CD4-positive, CD25-positive, alpha-beta regulatory T cell (primary cell): ENCODE measurements at places on chromosomes 7 and 10.

DNA sequence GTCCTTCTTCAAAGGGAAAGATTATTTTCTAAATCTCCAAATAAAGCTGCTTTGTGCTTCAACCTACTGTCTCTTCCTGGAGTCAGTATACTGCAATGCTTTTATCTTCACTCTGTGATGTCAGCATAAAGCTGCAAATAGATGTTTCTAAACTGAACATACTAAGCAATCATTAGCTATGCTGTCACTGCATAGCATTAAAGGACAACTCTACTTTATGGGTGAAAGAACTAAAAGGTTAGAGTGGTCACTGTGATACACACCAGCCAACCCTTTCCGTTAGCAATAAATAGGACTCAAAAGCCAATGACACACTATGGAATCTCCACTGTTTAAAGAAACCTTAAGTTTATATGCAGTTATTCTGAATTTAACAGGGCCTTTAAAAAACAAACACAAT, 1.8 kb downstream of the CCDC186 start:
- no peak for DNase-seq

GRCh38 chr10:43962346-43963191, 313.9 kb upstream of the ZNF32 start:
- no peak for DNase-seq

DNA sequence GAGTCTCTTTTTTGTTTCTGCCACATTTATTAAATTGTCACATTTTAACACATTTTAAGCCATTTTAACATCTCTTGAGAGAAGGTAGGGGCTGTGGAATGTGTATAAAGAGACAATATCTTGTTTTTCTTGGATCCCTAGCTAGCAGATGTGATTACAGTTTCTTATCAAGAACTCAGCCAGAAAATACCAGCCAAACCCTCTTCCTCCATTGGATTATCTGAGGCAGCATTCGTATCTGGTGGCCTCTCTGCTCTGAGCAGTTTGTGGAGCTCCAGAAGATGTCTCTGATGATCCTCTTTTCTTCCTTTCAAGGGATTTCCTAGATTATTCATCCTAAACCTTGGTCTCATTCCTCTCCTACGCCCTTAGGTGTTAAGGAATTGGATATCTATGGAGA, 35.3 kb upstream of the PFKFB3 start:
- DNase-seq: no peak

DNA sequence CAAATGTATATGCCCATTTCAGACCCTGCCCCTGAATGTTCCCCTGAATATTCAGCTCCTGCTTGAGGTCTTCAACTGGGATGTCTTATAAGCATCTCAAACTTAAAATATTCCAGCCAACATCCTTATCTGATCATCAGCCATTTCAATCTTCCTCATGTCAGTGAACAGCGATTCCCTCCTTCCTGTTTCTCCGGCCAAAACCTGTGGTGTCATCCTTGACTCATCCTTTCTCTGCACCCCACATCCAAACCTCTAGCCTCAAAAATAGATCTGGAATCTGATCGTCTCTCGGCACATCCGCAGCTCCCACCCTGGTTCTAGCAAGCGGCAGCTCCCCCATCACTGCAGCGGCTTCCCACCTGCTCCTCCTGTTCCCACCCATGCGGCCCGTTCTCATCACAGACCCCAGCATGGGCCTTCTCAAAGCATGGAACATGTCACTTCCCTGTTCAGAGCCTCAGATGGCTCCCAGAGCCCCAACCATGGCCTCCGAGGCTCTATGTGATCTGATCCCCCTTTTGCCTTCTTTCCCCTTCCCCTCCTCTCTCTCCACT, 165.7 kb downstream of the HECW1 start:
- no peak for DNase-seq

DNA sequence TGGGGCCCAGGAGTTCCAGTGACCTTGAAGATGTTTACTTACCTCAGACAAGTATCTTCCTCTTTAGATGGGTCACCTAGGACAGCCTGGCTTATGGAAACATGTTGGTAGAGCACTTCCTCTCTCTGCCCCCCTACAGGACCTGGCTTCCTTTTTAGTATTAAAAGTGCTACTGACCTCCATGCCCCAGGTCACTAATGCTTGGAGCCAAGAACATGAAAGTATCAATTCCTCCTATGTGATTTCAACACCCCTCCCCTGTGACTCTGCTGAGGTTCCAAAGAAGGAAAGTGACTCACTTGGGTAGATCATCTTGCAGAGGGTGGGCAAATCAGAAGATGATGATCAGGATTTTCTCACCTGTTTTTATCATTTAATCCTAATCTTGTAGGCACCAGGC, 125.3 kb upstream of the CCDC6 start:
- DNase-seq: no peak

GRCh38 chr10:47311932-47312662, 10.2 kb upstream of the GDF2 start:
- DNase-seq: peak; percentile 68

DNA sequence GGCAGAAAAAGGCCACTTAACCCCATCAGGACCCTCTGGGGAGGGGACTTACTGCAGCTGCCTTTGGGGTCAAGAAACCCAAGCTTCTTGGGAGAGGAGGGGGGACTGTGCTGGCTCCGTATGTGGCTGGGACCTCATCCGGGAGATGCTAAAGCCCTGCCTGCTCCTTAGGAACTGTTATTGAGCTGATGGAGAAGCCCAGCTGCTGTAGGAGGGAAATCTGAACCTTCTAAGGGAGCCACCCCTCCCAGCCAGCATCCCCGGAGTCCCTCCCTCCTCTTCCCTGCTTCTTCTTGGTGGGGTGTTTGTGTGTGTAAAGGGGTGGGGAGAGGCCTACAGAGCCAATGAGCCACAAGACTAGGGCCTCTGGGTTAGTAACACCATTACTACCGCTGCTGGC, 8.2 kb downstream of the KCNIP2 start:
- DNase-seq: no peak

DNA sequence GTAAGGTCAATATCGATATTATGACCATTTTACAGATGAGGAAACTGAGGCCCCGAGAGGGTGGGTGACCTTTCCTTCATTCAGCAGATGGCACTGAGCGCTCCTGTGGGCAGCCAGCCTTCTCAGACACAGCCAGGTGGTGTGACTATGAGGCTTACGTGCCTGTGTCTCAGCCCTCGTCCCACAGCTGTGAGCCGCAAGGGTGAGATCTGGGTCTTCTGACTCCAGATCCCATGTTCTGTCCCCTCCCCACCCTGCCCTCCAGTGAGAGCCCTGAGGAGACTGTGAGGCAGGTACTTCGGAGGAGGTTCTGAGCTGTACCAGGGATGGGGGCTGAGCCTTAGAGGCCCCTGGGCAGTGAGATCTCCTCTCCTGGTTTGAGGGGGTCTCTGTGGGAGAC, 613.8 kb upstream of the FOXK1 start:
- DNase-seq: no peak

- peak; percentile 60 for DNase-seq
Observed at GRCh38 chr10:103781329-103782061, 73.9 kb downstream of the SH3PXD2A start.

- no peak for DNase-seq
Observed at GRCh38 chr10:37965006-37965405, 11.4 kb downstream of the ZNF25 start.

- no peak for DNase-seq
Observed at GRCh38 chr7:151941009-151941408, 15.2 kb upstream of the GALNTL5 start.

DNA sequence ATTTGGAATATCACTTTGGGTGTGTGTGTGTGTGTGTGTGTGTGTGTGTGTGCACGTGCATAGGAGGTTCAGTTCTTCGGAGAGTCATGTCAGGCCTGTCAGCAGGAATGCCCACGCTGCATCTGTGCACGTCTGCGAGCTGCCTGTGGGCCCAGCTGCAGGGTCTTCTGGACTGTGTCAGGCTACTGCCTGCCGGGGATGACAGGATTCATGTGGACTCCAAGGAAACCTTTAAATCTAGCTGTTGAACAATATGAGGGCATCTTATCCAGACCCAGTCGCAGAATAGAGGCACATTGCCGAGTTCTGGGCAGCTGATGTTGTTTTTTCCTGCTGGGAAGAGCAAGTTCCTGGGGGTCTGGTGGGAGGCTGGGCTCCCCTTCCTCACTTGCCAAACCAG, 19.0 kb downstream of the AQP1 start:
- no peak for DNase-seq

DNA sequence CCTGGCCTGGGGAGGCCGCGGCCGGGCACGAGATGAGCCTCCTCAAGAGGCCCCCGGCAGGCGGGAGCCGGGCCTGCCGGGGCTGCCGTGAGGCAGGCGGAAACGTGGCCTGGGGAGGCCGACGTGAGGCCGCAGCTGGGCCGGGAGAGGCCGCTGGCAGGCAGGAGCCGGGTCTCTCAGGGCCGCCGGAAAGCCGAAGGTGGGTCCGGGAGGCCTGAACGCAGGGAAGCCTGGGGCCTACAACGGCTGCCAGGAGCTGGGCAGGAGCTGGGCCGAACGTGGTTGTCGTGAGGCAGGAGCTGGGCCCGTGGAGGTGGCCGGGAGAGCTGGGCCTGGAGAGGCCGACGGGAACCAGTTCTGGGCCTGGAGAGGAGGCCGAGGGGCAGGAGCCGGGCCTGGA, 171.9 kb downstream of the TPST1 start:
- no peak for DNase-seq

GRCh38 chr7:114941692-114942091, 19.8 kb downstream of the MDFIC start:
- no peak for DNase-seq

DNA sequence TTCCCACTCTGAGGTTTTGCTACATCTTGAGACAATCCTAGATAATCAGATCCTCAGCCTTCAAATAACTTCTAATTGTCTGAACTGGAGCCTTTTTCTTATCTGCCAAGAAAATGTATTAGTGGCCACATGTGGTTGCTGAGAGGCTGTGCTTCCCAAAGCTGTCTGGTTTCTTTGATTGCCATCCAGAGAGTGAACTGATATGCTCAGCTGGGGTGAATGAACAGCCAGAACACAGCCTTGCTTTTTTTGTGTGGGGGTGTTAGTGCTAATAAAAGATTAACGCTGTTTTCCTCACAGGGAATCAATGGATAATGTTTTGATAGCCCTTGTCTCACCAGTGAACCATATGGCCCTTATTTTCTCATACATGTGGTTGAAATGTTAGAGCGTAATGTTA, 66.9 kb downstream of the BBS9 start:
- DNase-seq: no peak

GRCh38 chr7:112546723-112547513, 66.1 kb downstream of the LSMEM1 start:
- no peak for DNase-seq

GRCh38 chr7:134845461-134845860, 66.0 kb downstream of the CALD1 start:
- peak; percentile 53 for DNase-seq

GRCh38 chr10:110993024-110993693, 73.8 kb downstream of the SHOC2 start:
- DNase-seq: no peak

GRCh38 chr7:106384373-106384772, 99.6 kb upstream of the NAMPT start:
- no peak for DNase-seq

GRCh38 chr7:23285657-23286646, 13.2 kb upstream of the MALSU1 start:
- no peak for DNase-seq

GRCh38 chr7:131106681-131107336, 220.9 kb upstream of the MKLN1 start:
- DNase-seq: peak; percentile 72

DNA sequence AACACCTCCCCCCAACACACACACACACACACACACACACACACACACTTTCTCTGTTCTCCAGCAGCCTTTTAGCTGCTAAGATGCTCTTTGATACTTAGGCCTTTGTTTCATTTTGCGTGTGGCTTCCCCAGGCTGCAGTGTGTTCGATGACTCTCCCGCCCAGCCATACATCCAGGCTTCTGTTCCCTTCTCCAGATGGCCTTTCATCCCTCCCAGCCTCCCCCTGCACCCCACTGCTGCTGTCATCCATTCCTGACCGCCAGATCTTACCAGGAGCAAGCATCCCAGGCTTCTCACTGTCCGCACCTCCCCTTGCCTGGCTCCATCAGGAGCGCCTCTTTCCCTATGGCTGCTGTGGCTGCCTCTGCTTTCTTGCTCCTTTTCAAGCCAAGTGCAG, 77.8 kb upstream of the PPIF start:
- DNase-seq: no peak

DNA sequence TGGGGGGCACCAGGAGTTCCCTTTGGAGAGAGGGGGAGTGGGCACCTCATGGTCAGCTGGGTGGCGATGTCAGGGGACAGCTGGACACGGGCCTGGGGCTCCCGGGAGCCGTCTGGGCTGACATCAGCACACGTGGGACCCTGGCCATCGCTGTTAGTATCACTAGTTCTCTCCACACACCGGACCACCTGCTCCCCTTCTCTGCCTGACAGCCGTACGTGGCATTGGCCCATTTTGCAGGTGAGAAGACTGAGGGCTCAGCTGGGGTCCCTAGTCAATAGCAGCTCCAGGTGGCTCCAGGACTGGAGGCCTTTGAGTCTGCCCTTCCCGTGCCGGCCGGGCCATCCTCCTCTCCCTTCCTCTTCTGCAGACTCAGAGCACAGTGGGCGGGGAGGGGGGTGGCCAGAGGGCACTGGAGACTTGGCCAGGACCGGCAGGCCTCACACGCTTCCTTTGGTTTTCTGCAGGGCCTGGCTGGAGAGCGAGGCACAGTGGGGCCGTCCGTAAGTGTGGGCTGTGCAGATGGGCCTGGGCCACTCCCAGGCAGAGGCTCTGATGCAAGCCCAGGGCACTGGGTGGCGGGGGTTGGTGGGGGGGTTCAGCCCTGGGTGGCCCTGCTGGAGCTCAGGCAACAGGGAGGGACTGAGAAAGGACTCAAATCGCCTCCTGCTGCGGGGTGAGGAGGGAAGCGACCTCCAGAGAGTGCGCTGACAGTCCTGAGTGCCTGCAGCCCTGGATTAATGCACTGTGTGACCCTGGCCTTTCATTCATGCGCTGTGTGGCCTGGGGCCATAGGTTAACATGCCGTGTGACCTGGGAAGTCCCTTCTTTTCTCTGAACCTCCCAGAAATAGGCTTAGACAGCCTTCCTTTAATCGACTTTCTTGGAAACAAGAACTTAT, 78.2 kb downstream of the MYL10 start:
- DNase-seq: no peak

DNA sequence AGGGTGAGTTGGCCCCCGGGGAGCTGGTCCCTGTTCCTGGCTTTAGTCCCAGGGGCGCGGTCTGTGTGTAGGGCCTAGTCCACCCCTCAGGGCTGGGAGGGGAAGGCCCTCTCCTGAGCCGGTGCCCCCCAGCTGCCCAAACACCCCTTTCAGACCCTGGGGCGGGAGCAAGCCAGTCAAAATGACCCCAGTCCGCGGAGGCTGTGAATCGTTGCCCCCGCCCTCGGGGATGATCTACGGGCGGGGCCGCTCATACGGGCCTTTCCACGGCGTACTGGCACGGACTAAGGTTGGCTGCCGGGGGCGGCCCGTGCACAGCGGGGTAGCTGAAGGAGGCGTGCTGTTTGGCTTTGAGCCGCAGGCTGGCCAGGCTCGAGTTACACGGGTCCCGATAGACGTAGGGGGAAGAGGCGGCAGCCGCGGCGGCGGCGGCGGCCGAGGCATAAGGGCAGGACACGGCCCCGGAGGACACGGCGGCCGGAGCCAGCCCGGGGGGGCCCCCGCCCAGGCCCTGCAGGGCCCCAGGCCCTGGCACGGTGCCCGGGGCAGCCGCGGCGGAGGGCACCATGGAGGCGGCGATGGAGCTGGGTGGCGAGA, 4.3 kb downstream of the ELOVL3 start:
- DNase-seq: no peak
